ENCODE measurements at places on chromosomes 16 and 17.
A peak's percentile ranks its signal among the peaks of the same experiment; 100 is the strongest.

DNA sequence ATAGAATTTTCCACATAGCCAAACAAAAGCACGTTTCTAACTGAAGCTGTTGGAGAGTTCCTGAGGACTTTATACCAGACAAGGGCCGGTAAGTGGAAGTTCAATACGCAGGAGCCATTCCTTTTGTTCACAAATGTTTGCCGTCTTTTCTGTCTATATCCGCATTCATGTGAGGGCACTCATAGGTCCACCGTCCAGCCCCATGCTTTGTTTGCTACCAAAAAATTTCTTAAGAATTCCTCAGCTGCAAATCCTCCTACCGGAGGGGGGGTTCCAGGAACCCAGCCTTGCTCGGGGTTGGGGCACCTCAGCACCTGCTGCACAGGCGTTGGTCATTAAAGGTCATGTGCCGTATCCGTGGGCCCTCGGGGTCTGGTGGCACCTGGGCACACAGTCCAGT is 276.8 kb downstream of the SEC14L1 start:
- DNase-seq = no peak

- DNase-seq = no peak
These were observed 171.8 kb downstream of the WSCD1 start for GRCh38 chr17:6241996-6242395.

DNA sequence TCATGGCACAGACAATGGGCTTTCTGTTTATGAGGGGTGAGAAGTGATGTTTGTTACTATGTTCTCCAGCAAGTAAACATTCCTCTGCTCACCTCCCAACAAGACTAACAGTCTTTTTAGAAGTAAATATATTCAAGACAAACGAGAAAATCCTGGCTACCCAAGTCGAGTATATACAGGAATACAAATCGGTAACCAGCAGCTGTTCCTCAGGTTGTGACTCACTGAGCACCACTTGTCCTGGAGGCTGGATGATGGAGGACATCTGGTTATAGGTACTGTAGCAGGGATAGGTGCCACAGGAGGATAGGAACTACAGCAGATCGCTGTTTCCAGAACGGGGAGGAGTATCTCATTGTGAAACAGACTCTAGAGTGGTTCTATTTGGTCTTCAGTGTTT is 5.3 kb upstream of the RPL27 start:
- no peak for DNase-seq

- DNase-seq = no peak
These were observed 21.1 kb downstream of the KATNB1 start for GRCh38 chr16:57756424-57757325.

DNA sequence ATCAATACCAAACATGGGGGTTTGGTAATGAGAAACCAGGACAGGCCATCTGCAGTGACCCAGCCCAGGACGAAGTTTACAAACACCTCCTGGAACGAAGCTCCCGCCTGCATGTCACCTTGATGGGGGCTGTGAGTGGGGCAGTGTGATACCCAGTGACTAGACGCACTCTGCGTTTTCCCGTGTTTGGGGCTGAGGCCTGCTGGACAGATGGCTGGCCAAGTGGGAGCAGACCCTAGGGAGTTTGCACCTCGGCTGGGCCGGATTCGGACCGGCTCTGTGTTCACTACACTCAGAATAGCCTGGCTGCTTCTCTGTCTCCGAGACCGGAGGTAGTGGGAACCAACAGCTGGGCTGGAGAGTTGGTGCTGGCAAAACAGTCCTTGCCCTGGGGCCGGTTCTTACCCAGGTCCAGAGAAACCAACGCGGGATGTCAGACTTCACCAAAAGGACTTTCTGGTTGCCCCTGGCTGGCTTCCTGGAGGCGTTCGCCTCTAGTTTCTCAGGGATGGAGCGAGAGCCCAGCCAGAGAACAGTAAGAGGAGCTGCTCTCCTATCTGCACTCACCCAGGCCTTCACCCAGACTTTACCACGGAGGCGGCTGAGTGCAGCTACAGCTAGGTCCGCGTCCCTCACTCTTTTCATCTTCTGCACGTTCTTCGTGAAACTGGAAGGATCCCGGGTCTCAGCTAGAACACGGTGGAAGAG is 20.4 kb downstream of the CARHSP1 start:
- no peak for DNase-seq

GRCh38 chr17:56290802-56291118 is 137.5 kb downstream of the ANKFN1 start:
- DNase-seq = no peak

DNA sequence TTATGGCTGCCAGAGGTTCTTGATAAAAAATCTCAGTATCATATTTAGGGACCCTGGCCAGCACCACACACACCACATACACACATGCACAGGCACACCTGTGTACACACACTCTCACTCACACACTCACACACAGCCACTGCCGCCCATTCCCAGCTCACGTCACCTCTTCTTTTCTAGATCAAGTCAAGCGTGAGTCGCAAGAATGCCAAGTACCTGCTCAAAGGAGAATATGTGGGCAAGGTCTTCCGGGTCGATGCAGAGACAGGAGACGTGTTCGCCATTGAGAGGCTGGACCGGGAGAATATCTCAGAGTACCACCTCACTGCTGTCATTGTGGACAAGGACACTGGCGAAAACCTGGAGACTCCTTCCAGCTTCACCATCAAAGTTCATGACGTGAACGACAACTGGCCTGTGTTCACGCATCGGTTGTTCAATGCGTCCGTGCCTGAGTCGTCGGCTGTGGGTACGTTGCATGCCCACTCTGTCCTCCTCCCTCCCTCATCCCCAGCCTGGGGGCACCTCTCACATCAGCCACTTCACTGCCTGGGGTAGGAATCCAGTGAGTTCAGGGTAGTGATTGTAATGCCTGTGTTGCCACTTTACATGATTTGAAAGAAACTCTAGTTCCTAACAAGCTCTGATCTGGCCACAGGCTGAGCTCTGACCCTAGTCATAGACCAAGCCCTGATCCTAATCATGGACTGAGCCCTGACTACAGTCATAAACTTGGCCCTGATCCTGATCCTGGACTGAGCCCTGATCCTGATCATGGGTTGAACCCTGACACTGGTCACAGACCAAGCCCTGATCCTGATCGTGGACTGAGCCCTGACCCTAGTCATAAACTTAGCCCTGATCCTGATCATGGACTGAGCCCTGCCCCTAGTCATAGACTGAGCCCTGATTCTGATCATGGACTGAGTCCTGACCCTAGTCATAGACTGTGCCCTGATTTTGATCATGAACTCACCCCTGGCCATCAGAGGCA is 20.4 kb downstream of the CDH5 start:
- DNase-seq = no peak

- peak; percentile 27 for DNase-seq
These were observed 188.8 kb downstream of the PRKCA start for GRCh38 chr17:66491213-66491612.

- DNase-seq = peak; percentile 92
These were observed 13.3 kb downstream of the CDH3 start for GRCh38 chr16:68658341-68658973.

GRCh38 chr16:80825365-80825758 is 21.0 kb upstream of the CDYL2 start:
- no peak for DNase-seq

GRCh38 chr16:57612494-57612893 is 15.9 kb upstream of the ADGRG1 start:
- no peak for DNase-seq

DNA sequence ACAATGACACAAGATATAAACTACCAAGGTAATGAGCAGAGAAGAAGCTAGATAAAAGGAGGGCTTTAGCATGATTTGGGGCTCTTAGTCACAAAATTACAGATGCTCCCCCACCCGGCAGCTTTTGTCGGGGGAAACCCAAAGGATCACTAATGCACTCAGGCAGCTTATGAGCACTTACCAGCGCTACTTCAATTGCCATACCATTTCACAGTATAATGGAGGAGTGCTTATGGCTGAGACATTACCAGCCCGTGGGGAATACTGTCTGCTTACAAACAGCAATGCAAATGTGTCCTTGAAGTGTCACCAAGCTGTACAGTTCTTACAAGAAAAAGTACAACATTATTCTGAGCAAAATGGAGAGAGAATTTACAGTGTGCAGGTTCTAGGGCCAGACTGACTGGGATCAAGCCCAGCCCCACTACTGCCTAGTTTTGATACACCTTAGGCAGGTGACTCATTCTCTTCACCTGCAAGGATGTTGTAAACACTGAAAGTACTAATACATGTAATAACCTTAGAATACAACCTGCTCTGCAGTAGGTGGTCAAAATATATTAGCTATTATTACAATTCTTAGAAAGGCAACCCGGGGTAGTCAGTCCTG is 16.3 kb downstream of the ANKFY1 start:
- no peak for DNase-seq

- DNase-seq = peak; percentile 30
These were observed 17.7 kb downstream of the SLC38A8 start for GRCh38 chr16:84024854-84025253.

DNA sequence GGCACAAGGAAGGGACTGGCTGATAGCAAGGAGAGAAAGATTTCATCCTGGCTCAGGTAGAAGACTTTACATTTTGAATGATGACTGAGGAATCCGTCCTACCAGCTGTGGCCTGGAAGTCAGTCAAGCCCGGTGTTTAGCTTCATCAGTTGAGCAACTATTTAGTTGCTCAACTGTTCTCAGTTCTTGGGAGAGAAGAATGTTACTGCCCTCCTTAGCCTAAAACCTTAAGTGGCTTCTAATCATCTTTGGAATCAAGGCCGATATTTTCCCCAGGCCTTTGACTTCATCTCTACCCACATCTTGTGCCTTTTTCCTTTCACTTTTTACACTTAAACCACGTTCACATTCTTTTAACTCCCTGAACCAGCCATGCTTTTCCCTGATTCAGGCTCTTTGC is 17.3 kb upstream of the RBL2 start:
- DNase-seq = peak; percentile 2

DNA sequence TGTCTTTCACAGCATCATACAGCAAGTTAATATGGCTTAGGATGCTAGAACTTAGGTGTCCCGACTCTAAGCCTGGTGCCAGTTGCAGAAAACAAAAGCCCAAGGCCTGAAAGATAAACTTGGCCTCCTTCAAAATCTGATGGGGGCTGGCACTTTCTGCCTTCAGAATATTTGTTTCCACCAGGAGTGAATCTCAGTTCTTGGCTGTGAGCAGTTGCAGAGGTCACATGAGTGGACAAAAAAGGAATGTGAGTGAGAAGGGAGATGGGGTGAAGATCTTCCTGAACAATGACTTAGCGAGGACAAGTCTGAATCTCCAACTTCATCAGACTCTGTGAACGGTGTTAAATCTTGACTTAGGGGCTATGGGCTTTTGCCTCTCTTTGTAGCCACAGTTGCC is 46.6 kb downstream of the HOXB1 start:
- peak; percentile 63 for DNase-seq

DNA sequence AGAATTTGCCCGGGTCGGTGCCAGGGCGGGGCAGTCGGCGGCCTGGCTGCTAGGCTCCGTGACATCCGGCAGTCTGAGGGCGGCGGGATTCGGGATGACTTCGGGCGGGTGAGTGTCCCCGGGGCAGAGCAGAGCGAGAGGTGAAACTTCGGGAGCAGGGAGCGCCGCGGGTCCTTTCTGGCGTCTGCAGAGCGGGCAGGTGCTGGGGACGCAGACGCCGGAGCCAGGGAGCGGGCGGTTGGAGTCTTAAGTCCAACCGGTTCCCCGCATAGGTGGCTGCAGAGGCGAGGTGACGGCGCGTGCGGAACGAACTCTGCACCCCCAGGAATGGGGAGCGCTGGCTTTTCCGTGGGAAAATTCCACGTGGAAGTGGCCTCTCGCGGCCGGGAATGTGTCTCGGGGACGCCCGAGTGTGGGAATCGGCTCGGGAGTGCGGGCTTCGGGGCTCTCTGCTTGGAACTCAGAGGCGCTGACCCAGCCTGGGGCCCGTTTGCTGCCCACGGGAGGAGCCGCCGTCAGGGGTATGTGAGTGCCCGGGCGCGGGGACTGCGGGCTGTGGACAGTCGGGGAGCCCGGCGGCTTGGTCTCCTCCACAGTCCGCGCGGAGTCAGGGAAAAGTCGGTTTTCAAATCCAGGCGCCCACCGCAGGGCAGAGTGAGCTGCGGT is at the start of gene B4GALNT2:
Gene B4GALNT2 (plus strand): TSS at position 71 of the 666 bp plus-strand sequence. CDS start 24 bp downstream, at position 95.
- no peak for DNase-seq

DNA sequence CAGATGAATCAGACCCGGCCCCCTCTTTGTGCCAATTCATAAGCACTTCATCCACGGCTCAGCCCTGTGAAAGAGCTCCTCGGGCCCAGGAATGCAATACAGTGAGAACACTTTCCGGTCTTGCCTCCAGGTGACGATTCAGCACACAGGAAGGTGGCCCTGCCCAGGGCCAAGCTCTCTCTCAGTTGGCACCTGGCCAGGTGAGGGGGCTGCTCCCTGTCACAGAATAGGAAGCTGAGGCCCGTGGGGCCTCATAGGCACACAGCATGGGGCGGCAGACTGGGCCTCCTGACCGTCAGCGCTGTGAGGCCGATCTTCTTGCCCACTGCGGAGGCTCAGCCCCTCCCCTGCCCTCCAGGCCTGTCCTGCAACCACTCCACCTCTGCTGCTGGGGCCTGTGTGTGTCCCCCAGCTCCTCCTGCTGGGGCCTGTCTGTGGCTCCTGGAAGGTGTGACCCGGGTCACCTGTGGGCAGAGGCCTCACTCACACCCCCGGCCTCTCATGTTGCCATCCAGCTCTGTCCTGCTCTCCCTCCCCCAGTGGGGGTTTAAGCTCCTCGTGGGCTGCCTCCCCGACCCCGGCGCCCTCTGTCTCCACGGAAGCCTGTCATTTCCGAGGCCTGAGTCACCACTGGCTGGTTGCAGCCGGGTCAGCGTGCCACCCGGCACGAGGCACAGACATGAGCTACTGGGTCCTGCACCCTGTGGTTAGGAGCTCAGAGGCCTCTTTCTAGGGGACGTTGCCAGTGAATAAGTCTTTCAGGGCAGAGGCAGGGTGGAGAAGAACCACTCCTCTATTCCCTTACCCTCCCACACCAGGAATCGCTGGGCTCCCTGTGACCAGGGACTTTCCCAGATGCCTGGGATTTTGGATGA is 114.4 kb downstream of the SEC14L1 start:
- DNase-seq = peak; percentile 73

GRCh38 chr16:54289242-54289944 is 2.8 kb upstream of the IRX3 start:
- no peak for DNase-seq

DNA sequence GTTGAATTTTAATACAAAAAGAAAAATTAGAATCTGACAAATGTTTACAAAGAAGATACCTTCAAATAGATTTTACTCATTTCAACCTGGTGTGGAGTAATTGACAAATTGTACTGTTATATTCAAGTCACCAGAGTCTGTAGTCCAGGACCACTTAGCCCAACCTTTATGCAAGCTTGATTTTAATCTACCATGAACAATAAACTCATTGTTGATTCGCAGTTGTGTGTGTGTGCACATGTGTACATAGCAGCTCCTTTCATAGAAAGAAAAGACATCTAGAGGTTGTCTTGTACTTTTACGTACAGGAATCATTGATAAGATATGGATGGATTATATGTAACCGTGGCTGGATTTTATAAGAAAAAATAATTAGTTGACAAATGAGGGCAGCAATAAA is 20.7 kb upstream of the LRRC37A start:
- no peak for DNase-seq

- DNase-seq = no peak
These were observed 32.6 kb upstream of the ERN1 start for GRCh38 chr17:64162554-64162953.

GRCh38 chr17:4448197-4448980 is 14.6 kb downstream of the SPNS3 start:
- DNase-seq = no peak

GRCh38 chr16:3188925-3189825 is 1.2 kb downstream of the OR1F1 start:
- peak; percentile 81 for DNase-seq

Data from fibroblast of skin of right biceps (primary cell).